ENCODE measurements at places on chromosomes 2 and 18.

DNA sequence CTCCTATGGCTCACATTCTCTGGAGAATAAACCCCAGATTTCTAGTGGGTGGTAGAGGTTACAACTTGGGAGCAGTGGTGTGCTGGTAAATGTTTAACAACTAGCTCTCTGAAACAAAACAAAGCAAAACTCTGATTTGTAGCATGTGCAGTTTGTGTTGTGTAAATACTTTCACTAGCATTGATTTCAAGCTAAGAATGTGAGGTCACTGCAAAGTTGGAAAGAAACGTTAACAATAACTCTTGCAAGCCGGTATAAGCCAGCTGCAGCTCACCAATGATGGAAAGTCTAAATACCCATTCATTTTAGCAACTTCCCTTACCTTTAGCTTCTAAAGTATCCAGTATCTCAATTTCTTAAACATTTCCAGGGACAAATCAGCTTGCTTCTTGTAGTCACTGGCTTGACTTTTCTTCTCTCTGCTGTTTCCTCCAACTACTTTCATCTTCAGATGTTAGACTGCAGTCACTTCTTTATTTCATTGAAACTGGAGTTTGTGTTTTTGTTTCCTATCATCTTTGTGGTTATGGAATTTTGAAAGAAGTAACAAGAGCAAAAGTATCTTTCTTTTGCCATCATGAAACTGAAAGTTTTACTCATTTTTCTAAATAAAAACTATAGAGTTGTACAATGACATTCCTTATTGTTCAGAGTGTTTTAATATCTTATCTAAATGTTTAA lies 140.2 kb downstream of the PLCL1 start:
- DNase-seq, result no peak

DNA sequence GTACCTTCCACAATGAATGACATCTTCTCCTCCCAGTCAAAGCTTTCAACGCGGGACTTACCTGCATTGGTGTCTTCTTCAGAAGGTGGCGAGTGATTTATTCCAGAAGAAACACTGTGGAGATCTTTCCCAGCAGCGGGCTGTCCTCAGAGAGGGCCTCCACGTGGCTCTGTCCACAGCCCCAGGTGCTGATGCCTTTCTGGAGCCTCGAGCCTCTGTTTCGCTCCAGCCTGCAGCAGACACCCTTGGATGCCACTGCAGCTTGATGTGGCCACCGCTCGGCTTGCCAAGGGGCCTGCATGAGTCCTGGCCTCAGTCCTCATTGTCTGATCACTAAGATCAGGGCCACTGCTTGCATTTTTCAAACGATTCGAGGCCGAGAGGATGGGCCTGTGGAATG lies 46.6 kb upstream of the GALR1 start:
- DNase-seq, result no peak

DNA sequence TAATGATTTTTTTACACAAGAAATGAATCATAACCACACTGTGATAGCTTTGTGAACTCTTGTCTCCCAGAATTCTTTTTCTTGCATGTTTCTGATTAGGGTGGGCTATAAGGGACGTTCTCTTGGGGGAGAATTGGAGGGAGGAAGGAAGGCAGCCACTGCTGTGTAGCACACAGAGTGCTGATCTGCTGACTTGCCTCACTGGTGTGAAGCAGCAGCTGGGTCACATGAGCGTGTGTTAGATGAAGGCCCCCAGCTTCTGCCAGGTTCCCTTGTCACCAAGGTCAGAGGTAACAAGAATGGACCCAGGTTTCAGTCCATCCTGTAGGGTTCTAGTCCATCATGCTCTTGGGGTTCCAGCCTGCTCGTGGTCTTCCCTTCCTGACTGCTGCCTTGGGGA lies 107.4 kb upstream of the GLI2 start:
- DNase-seq, result peak; percentile 7

- no peak for DNase-seq
Measured at GRCh38 chr18:27608174-27608573, 423.1 kb upstream of the CHST9 start.

DNA sequence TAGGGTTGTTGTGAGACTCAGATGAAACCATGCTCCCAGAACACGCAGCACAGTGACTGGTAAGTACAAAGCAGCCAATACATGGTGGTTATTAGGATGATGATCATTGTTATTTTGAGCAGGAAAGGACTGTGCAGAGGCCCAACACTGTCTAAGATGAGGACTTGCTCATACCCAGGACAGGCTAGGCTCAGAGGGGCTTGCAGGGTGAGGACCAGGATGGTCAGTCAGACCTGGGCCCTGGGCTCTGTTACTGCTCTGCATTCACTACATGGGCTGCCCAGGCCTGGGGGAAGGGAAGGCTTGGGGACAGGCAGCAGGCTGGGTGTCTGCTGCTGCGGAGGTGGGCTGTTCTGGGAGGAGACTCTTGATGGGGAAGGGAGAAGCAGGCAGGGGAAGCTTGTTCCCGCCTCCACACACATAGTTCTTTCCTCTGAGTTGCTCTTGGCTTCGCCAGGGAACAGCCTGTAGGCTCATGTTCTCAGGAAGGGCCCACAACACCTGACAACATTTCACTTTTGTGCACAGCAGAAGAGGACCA lies 17.5 kb downstream of the CAPN13 start:
- DNase-seq, result peak; percentile 31

DNA sequence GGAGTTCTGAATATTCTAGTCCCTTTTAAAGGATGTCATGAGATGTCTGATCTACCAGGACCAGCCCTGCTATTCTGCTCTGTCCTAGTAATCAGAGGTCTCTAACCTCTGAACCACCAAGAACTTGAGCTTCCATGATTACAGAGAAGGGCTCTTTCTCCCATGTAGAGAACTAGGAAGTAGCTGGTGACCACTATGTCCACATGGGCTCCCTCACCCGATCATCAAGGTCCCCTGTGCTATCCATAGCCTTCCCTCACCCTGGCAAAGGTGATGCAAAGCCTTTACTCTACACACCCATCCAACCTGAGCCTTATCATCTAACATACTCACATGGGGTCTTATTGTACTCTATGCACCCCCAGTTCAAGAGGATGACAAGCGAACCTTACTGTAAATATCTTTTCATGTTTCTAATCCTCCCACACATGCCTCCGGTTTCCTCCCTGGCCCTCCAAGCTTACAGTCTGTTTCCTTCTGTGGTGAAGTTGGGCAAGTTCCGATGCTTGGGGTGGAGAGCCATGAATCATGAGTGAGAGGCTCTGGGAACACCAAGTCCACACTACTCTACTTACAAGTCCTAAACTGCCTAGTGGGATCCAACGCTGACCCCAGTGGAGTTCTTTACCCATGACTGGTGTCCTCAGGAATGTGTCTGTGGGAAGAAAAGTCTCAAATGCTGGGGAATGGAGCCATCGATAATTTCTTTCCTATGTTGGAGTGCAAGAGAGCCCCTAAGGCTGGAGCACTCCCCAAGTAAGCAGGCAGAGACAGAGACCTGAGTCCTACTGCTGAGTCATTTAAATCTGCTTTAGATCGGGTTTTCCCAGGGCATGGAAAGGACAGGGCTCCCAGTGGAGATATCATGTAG lies 73.3 kb upstream of the KLF7 start:
- no peak for DNase-seq

DNA sequence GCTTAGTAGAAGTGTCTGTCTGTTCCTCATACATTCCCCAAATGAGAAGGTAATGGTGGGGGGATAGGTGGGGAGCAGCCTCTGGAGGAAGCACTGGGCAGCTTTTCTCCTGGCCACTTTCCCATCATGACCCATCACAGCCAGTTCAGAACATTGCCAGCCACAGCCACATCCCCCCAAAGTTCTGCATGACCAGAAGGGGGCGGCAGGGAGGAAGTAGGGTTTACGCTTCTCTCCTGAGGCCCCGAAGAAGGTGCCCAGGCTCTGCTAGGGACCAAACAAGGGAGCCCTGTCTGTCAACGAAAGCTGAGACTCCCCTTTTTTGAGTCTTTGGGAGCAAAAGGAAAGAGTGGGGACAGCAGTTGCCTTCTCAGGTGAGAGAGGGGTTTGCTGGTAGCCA lies 7.7 kb downstream of the IGFBP5 start:
- DNase-seq, result no peak

GRCh38 chr2:149000158-149000938 lies 38.2 kb upstream of the LYPD6B start:
- no peak for DNase-seq

GRCh38 chr18:51100385-51101120 lies 70.5 kb downstream of the SMAD4 start:
- no peak for DNase-seq

DNA sequence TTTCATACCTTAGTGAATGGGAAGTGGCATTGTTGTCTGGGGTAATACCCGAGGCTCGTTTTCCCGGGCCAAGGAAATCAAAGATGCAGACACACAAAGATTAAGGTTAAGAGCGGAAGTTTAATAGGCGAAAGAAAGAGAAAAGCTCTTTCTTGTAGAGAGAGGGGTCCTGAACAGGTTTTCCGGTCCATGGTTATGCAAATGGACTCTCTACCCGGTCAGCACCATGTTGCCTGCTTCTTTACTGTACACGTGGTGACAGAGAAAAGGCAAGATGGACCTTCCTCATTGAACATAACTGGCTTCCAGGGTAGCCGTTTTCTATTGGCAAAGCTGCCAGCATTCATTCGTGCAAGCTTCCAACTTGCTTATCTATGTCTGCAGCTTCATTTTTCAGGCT lies 2063.5 kb downstream of the SUCLG1 start:
- no peak for DNase-seq

DNA sequence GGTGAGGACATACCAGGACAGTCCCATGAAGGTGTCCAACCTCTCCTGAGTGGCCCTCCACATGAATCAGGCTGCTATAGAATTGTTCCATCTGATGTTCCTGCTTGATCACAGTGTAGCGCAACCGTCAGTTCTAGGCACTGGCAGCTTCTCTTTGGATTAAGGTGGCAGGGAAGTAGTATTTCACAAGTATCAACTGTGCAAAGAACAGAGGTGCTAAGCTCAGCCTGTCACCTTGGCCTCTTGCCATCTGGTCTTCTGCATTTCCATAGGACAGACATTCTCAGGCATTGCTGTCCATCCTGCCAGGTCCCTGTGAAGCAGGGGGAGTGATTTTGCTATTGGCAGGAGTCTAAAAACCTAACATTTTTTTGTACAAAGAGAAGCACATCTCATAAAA lies 182.2 kb upstream of the EPAS1 start:
- no peak for DNase-seq

- DNase-seq, result no peak
Measured at GRCh38 chr2:166899676-166900075, 11.4 kb downstream of the XIRP2 start.

GRCh38 chr2:152559008-152559407 lies 158.3 kb downstream of the PRPF40A start:
- DNase-seq, result no peak

- no peak for DNase-seq
Measured at GRCh38 chr2:143148011-143148410, 18.8 kb downstream of the ARHGAP15 start.

DNA sequence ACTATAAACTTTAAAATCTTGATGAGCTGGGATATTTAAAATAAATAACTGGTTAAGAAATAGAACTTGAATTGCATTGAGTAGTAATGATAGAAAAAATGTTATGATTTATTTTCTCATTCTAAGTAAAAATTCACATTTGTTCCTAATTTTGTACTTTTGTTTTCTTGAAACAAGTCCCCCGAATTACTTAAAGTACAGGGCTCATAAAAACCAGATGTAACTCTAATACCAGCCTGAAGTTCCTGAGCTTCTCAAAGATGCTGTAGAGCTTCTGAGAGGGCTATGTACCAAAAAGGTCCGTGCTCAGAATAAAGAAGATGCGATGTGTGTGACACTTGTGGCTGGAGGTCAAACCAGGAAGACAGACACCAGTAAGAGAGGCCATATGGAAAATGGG lies 116.1 kb upstream of the TACR1 start:
- DNase-seq, result no peak

DNA sequence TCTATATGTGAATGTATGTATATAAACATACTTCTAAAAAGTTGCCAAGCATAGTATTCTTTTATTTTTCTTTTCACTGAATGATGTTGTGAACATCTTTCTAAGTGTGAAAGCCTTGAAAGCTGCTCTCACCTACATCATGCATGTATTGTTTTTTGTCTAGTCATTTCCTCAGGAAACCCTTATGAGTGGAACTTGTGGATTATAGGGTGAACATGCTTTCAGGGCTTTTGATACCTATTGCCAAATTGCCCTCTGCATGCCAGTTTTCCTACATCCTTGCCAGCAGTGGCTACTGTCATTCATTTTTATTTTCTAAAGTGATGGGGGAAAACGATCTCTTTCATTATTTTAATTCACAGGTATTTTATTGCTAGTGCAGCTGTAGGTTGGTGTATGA lies 78.3 kb downstream of the ADAM23 start:
- no peak for DNase-seq

DNA sequence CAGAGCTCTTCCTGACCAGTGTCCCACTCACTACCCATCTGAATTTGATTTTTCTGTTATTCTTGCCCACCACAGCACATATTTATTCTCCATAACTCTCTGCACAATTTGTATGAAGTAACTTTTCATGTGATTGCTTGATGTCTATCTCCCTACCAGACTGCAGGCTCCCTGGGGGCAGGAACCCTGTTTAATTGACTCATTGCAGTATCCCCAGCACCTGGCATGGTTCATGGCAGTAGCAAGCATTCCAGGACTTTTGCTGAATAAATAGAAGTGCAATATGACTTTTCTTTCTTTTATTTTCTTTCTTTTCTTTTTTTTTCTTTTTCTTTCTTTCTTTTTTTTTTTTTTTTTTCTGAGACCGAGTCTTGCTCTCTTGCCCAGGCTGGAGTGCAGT lies 88.7 kb upstream of the XPO1 start:
- no peak for DNase-seq

GRCh38 chr2:39620067-39620466 lies 45.6 kb upstream of the TMEM178A start:
- DNase-seq, result peak; percentile 33

GRCh38 chr2:96924775-96925747 lies 55.2 kb upstream of the SEMA4C start:
- DNase-seq, result no peak

- no peak for DNase-seq
Measured at GRCh38 chr18:34492652-34493051, 217.4 kb upstream of the DTNA start.

DNA sequence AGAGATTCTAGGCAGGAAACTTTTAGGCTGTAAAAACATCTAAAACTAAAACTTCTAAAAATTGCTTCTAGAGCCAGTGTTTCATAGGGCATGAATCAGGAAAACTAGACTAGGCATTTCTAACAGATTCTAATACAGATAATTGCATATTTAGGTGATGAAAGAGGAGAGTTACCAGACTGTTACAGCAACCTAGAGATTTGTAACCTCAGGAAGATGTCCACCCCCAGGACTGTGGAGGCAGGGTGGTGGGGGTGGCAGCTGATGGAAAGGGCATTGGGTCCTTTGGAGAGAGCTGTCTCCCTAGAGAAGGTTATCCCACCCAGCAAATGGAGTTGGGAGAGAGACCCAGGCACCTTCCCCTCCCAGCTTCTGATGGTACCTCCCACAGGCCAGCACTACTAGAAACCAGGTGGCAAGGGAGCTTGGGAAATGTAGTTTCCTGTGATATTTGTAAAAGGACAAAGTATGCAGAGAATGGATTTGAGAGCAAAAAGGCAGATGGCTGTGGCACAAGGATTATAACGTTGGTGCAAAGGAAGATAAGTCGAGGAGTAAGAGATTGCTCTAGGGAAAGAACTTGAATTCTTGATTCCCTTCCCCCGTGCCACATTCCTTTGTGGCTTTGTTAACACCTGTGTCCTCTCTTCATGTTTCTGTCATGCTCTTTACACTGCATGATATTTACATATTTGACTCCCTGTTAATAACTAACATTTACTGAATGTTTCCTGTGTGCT lies 75.6 kb upstream of the MGAT5 start:
- no peak for DNase-seq

Measured in mesothelial cell of epicardium (in vitro differentiated cells).